ENCODE measurements at places on chromosomes 7 and 10. TPM values are rescaled to one million over a fixed set of nuclear protein-coding genes. Genes with fewer than 3 reads are reported as not detected.

TMEM178B gene
- total RNA-seq: not detected

HABP2 gene
- not detected for total RNA-seq

CUEDC2 gene
- total RNA-seq: 36.5 TPM

MOGAT3 gene
- total RNA-seq: not detected

STEAP2 gene
- not detected for total RNA-seq

LRRC18 gene
- total RNA-seq: not detected

ATXN7L1 gene
- 35.1 TPM for total RNA-seq

NCF1 gene
- 13.0 TPM for total RNA-seq

TFAM gene
- 58.5 TPM for total RNA-seq

CCAR1 gene
- 104 TPM for total RNA-seq

TMEM139 gene
- total RNA-seq: 1.2 TPM

KCNMA1 gene
- not detected for total RNA-seq

TMEM229A gene
- not detected for total RNA-seq

KLF14 gene
- not detected for total RNA-seq

EBLN1 gene
- not detected for total RNA-seq

ARMH3 gene
- 29.9 TPM for total RNA-seq

PKD2L1 gene
- not detected for total RNA-seq

DLX5 gene
- not detected for total RNA-seq

HHEX gene
- total RNA-seq: 3.2 TPM

CHN2 gene
- total RNA-seq: 2.2 TPM

MYL7 gene
- not detected for total RNA-seq

MMRN2 gene
- not detected for total RNA-seq

CUBN gene
- total RNA-seq: 9.5 TPM

GBX1 gene
- total RNA-seq: not detected

DYNC1I1 gene
- not detected for total RNA-seq

CCL26 gene
- total RNA-seq: not detected

GIMAP4 gene
- total RNA-seq: 403 TPM

PLOD3 gene
- 34.1 TPM for total RNA-seq

TET1 gene
- 3.2 TPM for total RNA-seq

DGKI gene
- total RNA-seq: not detected

TOMM7 gene
- 675 TPM for total RNA-seq

LHFPL3 gene
- total RNA-seq: not detected

CCDC146 gene
- total RNA-seq: 11.2 TPM

RET gene
- not detected for total RNA-seq

TMEM176B gene
- total RNA-seq: not detected

TMEM106B gene
- total RNA-seq: 49.3 TPM

UTF1 gene
- total RNA-seq: not detected

MPP7 gene
- total RNA-seq: 30.0 TPM

ESYT2 gene
- total RNA-seq: 105 TPM

CPED1 gene
- not detected for total RNA-seq

AEBP1 gene
- total RNA-seq: 38.5 TPM

DYDC2 gene
- not detected for total RNA-seq

GRID2IP gene
- 2.6 TPM for total RNA-seq

TAS2R5 gene
- total RNA-seq: 5.2 TPM

FLNC gene
- total RNA-seq: not detected

HNRNPF gene
- total RNA-seq: 168 TPM

LAMB4 gene
- 1.4 TPM for total RNA-seq

SFTPA2 gene
- total RNA-seq: not detected

HOXA6 gene
- not detected for total RNA-seq

SEPHS1 gene
- total RNA-seq: 42.7 TPM

UCMA gene
- total RNA-seq: not detected

NSMCE4A gene
- total RNA-seq: 89.4 TPM

NKX1-2 gene
- total RNA-seq: not detected

NKX6-2 gene
- not detected for total RNA-seq

HOGA1 gene
- not detected for total RNA-seq

ZFYVE27 gene
- total RNA-seq: 64.4 TPM

OPALIN gene
- not detected for total RNA-seq
